Activated T-helper 17 cell treated with anti-CD3 and anti-CD28 coated beads, Interleukin-2, amount 50 U/mL, for 72 hours (primary cell): ENCODE measurements at places on chromosomes 4 and X.

DNA sequence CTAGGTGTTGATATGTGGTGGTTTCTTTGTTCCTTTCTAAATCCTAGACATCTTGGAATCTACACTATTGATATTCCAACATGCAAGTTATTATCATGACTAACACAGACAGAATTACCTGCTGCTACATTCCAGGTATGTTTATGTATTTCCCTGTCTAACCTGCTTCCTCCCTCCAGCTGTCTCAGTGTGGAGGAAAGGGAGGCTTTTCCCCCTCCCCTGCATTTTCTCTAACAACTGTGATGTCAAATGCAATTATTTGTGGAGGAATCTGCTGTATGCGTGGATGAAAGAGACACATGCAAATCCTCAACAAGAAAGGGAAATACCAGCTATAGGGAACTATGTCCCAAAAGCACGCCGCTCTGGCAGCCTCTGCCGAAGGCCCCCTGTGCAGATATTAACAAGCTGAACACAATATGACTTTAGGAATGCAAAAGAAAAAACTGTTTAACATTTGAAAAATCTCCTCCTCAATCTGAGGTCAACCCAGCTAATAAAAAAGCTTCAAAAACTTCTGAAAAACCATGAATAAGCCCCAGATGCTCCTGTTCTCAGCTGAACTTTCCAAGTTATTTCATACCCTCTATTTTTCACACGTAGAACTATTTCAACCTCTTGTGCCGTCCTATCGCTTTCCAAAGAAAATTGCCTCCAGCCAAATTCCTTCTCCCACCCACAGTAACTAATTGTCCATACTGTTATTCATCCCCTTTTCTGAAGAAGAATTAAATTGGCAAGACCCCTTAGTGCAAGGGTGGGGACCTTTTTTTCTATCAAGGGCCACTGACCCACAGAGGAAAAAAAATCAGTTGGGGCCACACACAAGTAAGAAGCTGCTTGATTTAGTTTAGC, 225.1 kb upstream of the GPC4 start:
- H3K4me1 ChIP-seq: no peaks in the 10 kb centered on the region
- no peaks in the 10 kb centered on the region for H3K36me3 ChIP-seq
- H3K4me3 ChIP-seq: no peak overlapping the region
- no peak overlapping the region for H3K27ac ChIP-seq
- ATAC-seq: no peak

DNA sequence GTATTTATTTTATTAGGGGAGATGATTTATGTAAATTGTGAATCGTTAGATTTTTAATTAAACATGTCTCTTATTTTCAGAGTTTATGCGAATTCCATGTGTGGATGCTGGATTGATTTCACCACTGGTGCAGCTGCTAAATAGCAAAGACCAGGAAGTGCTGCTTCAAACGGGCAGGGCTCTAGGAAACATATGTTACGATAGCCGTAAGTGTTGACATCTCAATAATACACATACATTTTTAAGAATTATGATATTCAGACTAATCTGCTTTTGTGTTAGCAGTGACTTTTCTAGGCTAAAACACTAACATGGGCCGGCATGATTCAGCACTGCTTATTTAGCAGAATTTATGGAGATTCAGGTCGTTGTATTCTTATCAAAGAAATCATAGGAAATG, 91.2 kb downstream of the RAP1GDS1 start:
- no peak overlapping the region for H3K27ac ChIP-seq
- no peaks in the 10 kb centered on the region for H3K4me1 ChIP-seq
- H3K36me3 ChIP-seq: peaks cover 55% of the 10 kb centered on the region
- no peak for ATAC-seq

- ATAC-seq: no peak
- no peak overlapping the region for H3K4me3 ChIP-seq
- no peaks in the 10 kb centered on the region for H3K36me3 ChIP-seq
- no peak overlapping the region for H3K27ac ChIP-seq
These were observed 19.0 kb downstream of the HCCS start for GRCh38 chrX:11130136-11130535.

GRCh38 chr4:97132435-97132834, 1010.8 kb downstream of the STPG2 start:
- no peak overlapping the region for H3K27ac ChIP-seq
- H3K4me3 ChIP-seq: no peak overlapping the region
- H3K4me1 ChIP-seq: no peaks in the 10 kb centered on the region
- H3K36me3 ChIP-seq: no peaks in the 10 kb centered on the region
- peaks cover 5% of the 10 kb centered on the region for H3K27me3 ChIP-seq

DNA sequence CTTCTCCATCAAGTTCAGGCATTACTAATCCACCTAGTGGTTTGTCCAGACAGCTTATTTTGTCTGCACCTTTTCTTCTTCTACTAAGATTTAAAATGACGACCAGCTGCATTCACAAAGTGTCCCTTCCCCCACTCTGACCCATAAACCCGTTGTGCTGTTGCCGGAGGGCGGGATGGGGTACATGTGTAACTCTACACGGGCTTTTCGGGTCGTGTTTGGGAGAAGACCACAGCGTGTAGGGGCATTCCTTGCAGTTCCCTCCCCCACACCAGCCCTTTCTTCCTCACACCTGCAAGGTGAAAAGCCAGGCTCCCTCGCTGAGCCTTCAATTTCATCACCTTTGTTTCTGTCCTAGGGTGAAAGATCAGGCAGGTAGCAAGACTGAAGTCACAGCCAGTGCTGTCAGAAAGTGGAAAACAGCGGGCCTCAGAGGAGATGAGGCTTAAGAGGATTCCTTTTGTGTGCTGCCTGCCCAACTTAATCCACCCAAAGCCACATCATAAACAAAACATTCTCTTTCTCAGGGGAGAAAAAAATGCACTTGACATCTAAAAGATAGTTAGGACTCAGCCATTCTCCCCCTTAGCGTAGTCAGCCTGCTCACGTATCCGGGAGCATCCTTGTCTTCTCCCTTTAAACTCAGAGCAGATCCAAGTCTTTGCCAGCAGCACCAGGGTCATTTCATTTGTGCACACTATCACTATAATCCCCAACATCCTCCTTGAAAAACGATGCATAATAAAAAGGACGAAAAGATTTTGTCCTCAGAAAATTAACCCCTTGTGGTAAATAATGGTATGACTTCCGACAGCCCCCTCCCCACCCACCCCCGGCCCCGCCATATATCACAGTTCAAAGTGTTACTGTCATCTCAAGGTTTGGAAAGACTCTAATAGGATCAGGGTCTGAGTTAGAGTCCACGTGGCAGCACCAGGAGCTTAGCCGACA, 599.0 kb downstream of the RAB28 start:
- ATAC-seq: no peak
- H3K36me3 ChIP-seq: no peaks in the 10 kb centered on the region
- H3K4me1 ChIP-seq: no peaks in the 10 kb centered on the region
- no peak overlapping the region for H3K4me3 ChIP-seq
- H3K27ac ChIP-seq: no peak overlapping the region

DNA sequence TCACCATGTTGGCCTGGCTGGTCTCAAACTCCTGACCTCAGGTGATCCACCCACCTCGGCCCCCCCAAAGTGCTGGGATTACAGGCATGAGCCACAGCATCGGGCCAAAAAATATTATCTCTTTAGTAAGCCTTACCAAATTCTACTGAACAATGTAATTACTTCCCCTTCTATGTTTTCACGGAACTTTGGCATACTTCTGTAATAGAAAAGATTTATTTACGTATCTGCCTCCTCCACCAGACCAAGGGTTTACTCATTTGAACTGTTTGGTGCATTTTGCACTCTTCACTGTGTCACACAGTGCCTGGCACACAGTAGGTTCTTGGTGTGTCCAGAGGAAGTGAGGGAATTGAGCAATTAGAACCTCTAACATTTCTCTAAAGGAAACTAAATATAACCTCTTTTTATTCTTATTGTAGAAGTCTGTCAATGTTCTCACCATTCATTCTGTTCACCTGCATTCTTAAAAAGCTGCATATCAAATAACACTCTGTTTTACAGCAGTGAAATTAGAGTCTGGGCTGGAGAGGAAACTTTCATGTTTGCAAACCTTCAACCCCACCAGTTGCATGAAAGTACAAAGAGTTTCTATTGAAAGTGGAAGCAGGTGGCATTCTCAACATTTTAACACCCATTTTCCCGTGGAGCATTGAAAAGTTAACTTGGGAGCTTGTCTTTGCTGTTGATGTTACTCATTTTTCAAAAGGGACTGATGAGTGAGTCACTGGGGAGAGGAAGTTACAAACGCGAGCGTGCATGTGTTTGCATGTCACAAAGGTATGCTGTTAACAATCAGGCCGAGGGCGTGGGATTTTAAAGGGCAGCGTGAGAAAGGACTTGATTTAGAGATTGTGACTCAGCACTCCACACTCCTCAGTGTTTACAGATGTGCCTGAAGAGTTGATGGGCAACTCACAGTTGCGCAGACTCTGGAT, 314.1 kb downstream of the STK32B start:
- no peak for ATAC-seq
- H3K4me3 ChIP-seq: no peak overlapping the region
- H3K27ac ChIP-seq: no peak overlapping the region
- no peaks in the 10 kb centered on the region for H3K27me3 ChIP-seq

- peaks cover 34% of the 10 kb centered on the region for H3K4me1 ChIP-seq
- peak overlapping the region; percentile 45 for H3K4me3 ChIP-seq
- no peaks in the 10 kb centered on the region for H3K27me3 ChIP-seq
- H3K27ac ChIP-seq: peak overlapping the region; percentile 5
- H3K36me3 ChIP-seq: peaks cover 47% of the 10 kb centered on the region
- ATAC-seq: no peak
These were observed 2.9 kb downstream of the NOCT start for GRCh38 chr4:139018501-139018900.
